ENCODE measurements at places on chromosomes 12 and 14.

DNA sequence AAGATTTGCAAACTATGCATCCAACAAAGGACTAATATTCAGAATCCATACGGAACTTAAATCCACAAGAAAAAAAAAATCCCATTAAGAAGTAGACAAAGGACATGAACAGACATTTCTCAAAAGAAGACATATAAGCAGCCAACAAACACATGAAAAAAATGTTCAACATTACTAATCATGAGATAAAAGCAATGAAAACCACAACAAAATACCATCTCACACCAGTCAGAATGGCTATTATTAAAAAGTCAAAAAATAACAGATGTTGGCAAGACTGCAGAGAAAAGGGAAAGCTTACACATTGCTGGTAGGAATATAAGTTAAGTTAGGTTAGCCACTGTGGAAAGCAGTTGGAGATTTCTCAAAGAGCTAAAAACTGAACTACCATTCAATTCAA is 16.2 kb downstream of the CDK17 start:
- DNase-seq = no peak

DNA sequence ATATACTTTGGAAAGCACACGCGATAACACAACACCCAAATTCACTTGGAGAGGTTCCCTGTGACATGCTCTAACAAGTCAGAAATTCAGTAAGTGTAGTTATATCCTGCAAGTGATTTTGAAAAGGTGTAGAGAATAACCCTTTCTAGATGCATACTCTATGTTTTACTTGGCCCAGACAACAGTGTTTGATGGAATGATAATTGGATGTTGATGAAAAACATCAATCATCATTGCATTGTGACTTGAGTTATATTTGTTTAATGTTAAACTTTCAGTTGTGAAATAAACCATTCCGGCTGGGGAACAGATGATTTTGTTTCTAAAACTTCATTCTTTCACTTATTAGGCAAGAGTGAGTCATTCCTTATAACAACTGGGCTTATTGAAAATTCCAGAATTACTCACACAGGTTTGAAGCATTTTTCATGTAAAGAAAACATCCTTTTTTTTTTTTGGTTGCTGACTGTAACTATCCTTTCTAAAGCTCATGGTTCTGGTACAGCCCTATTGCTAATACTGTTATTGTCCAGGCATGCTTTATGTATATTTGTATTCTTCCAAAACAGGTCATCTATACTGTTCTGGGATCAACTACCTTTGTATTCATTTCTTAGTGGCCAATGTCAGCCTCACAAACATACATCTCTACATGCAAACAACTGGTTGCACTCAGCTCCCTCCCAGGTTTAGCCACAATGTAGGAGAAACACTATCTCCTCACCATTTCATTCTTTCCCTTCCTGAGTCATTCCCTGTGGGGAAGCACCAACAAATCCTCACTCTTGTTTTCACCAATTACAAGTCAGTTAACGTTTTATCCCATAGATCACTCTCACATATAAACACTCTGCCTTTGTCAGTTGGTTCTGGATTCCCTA is 121.2 kb upstream of the LRIG3 start:
- no peak for DNase-seq

DNA sequence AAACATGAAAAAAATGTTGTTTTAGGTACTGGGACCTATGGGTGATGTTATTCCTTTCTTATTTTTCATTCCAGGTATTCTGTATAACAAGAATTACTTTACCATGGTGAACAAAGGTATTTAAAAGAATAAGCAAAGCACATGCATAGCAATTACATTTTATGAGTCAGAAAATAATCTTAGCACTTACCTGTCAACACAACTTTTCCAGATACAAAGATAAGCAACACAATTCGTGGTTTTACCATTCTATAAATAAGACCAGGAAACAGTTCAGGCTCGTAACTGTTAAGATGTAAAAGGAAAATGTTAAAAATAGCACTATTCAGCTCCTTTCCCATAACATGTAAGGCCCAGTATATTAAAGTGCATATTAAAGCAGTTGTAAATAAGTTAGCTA is 12.3 kb upstream of the ATG14 start:
- DNase-seq = no peak

- no peak for DNase-seq
Observed at GRCh38 chr12:2890001-2890387, 697 bp upstream of the TULP3 start.

GRCh38 chr14:61623927-61624326 is 71.4 kb upstream of the HIF1A start:
- no peak for DNase-seq

GRCh38 chr14:106845286-106846087 is 1319.1 kb downstream of the TMEM121 start:
- no peak for DNase-seq

DNA sequence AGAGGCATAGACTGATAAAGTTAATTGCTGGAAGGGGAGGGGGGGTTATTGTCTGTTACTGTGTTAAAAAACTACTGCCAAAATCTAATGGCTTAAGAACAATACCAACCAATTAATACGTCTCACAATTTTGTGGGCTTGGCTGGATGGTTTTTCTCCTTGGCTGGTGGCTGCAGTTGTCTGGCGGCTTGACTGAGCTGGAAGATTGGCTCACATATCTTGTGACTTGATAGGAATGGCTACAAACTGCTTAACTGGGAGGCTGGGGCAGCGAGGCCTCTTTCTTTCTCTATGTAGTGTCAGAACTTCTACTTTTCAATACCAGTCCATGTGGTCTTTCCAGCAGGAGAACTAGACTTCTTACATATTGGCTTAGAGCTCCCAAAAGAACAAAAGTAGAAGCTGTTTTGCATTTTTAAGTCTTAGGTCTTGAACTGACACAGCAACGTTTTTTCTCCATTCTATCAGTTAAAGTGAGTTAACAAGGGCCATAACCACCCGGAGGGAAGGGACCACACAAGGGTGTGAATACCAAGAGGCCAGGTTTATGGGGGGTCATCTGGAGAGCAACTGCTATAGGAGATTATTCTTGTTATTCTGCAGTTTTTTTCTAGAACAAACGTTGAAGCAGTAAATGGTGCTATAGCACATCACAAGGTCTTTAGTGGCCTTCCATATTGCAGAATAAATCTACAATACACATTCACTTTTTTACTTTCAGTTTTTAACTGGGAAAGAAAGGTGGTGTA is 46.9 kb downstream of the ZDHHC17 start:
- no peak for DNase-seq

GRCh38 chr12:45490232-45490881 is 239.1 kb upstream of the ARID2 start:
- DNase-seq = no peak

GRCh38 chr14:76917745-76918255 is 91.6 kb downstream of the LRRC74A start:
- peak; percentile 87 for DNase-seq

GRCh38 chr14:96576937-96577336 is 74.8 kb downstream of the PAPOLA start:
- no peak for DNase-seq
